ENCODE measurements at places on chromosomes 16 and 17.
A peak's percentile ranks its signal among the peaks of the same experiment; 100 is the strongest.

DNA sequence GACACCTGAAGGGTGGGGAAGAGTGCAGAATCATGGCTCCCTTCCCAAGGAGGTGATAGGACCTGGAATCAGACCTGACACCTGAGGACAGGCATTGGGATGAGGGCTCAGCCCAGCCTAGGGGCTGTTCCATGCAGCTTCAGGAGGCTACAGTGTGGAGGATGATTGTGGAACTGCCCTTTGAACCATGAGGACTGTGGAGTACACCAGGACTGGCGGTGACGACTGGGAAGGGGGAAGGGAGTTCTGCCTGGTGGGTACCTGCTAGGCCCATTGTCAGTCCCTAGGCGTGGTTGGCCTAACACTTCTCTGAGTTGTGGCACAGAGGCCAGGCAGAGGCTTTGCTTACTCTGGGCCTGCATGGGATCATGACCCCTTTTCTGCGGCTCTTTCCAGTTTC lies 76.1 kb downstream of the MPRIP start:
- DNase-seq = no peak

DNA sequence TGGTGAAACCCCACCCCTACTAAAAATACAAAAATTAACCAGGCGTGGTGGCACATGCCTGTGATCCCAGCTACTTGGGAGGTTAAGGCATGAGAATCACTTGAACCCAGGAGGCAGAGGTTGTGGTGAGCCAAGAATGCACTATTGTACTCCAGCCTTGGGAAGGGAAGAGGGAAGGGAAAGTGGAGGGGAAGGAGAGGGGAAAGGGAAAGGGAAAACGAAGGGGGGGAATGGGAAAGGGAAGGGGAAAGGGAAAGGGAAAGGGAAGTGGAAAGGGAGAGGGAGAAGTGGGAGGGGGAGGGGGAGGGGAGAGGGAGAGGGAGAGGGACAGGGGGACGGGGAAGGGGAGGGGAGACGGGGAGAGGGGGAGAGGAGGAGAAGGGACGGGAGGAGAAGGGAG lies 122.5 kb downstream of the GAS7 start:
- no peak for DNase-seq

DNA sequence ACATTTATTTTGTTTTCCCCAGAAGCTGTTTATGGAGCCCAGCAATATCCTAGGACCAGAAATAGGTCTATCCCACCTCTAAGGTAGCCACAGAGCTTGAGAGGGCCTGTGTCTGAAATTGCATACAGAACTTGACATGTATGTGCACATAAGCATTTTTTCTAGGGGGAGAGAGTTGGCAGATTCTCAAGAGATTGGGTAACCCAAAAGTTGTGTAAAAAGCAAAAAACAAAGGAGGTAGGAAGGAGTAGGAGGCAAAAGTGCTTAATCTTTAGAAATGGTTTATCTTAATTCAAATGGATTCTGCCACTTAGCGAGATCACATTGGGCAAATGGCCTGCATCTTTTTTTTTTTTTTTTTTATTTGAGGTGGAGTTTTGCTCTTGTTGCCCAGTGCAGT lies 3.5 kb downstream of the PLK1 start:
- DNase-seq = no peak

DNA sequence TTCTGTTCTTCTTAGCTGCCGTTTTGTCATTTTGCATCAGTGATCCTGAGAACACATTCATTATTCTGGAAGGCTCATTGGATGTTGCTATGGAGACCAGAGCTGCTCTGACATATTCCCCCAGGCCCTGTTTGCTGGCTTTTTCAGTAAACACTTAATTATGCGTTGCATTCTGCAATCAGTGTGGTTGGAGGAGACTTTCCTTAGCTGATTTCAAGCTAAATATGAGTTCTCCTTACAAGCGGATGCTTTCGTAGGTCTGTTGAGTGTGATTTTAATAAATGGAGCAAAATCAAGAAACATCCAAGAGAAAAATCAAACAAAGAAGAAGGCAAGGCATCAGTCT lies 38.2 kb upstream of the NUDT7 start:
- peak; percentile 49 for DNase-seq

DNA sequence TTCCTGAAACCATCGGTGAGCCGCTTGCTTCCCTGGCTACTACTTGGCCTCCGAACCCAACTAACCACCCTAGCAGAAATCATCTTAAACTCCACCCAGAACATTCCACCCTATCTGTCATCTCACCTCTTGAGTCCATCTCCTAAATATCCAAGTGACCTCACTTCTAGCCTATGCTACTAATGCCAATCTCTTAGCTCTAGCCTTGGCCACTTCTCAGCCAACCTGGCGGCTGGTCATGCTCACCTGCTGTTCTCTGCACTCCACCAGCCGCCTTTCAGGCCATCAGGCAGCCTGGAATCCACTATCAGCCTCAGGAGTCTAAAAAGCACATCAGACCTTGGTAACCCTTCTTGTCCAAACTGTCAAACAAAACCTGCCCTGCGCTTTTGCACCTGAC lies 11.9 kb upstream of the CYTH1 start:
- DNase-seq = no peak

- DNase-seq = no peak
These were observed 24.1 kb upstream of the ENGASE start for GRCh38 chr17:79050551-79050950.

GRCh38 chr16:8853150-8853549 lies 15.7 kb downstream of the CARHSP1 start:
- no peak for DNase-seq

Data from NCI-H1930 (cell line).